Muscle of back (tissue), 13 donors: ENCODE measurements at places on chromosomes 6 and 20.
A peak's percentile ranks its signal among the peaks of the same experiment; 100 is the strongest.

- DNase-seq = no peak
These were observed 51.3 kb downstream of the ZNF831 start for GRCh38 chr20:59214606-59215547.

- DNase-seq = peak; percentile 39
These were observed 9.3 kb downstream of the SLC9A8 start for GRCh38 chr20:49821870-49822331.

DNA sequence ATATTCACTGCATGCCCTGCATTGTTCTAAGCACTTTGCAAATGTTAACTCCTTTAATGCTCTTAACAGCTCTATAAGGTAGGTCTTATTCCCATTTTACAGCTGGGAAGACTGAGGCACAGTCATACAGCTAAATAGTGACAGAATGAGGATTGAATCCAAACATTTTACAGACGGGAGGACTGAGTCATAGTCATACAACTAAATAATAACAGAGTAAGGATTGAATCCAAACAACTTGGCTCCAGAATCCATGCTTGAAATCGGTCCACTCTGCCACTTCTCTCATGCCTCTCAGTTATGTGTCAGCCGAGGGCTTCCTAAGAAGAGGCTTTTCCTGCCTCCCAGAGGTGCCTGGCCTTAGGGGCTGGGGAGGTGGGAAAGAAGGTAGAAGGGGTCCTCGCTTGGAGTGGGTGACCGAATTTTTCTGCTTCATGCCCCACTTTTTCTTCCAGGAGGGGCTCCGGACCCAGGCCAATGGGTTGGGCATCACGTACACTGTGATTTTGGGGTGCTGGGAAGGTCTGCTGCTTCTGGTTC is 137.4 kb upstream of the RNF24 start:
- no peak for DNase-seq

GRCh38 chr20:5222919-5223634 is 93.7 kb downstream of the PROKR2 start:
- DNase-seq = peak; percentile 15

DNA sequence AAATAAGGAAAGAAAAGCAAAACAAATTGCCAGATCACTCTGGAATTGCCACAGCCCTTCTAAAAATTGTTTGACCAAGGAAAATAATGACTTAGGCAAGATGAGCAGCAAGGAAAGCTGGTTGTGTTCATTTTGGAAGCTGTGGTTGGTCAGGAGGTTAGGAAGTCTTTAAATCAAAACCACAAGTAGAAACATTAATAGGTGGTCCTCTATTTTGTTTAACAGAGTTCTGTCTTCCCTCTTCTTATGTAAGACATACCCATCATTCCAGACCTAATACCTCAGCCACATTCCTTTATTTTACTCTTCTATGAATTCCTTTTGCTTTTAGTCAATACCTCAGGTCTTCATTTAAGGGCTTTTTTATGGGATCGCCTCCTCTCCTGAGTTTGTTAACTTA is 422.2 kb upstream of the PLCB4 start:
- DNase-seq = peak; percentile 67

DNA sequence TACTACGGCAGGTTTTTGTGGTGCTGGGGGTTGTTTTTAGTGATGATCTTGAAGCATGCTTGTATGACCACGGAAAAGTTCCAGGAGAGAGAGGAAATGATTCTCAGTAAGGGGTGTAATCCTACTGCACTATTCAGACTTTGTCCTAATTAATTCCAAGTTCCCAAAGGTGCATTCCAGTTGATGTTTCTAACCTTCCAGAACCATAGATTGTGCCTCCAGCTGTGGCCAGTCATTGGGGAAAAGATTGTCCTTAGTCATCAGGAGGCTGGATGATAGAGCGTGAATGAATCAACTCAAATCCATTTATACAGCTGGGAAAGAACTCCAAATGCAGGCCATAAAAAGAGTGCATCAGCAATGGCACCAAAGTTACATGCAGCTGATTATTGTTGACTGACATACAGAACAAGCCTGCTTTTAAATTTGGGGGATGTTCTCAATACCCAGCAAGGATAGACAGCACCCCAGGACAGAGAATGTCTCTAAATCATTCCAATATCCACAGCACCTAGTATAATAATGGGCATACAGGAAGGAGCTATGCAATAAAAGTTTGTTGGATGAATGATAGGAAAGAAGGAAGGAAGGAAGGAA is 27.8 kb upstream of the PKHD1 start:
- no peak for DNase-seq

DNA sequence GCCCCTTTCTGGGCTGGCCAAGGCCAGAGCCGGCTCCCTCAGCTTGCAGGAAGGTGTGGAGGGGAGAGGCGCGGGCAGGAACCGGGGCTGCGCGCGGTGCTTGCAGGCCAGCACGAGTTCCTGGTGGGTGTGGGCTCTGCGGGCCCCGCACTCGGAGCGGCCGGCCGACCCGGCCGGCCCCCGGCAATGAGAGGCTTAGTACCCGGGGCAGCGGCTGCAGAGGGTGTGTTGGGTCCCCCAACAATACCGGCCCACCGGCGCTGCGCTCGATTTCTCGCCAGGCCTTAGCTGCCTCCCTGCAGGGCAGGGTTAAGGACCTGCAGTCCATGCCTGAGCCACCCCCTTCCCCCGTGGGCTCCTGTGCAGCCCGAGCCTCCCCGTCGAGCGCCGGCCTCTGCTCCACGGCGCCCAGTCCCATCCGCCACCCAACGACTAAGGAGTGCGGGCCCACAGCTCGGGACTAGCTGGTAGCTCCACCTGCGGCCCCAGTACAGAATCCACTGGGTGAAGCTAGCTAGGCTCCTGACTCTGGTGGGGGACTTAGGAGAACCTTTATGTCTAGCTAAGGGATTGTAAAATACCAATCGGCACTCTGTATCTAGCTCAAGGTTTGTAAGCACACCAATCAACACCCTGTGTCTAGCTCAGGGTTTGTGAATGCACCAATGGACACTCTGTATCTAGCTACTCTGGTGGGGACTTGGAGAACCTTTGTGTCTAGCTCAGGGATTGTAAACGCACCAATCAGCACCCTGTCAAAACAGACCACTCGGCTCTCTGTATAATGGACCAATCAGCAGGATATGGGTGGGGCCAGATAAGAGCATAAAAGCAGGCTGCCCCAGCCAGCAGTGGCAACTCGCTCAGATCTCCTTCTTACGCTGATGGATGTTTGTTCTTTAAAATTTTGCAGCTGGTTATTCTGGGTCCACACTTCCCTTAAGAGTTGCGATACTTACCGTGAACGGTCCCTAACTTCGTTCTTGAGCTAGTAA is 167.4 kb upstream of the RREB1 start:
- DNase-seq = no peak

GRCh38 chr6:12977806-12978205 is 261.2 kb downstream of the PHACTR1 start:
- DNase-seq = peak; percentile 74

GRCh38 chr6:37257320-37257633 is 295 bp upstream of the TBC1D22B start:
- no peak for DNase-seq
